Activated T-helper 1 cell treated with anti-CD3 and anti-CD28 coated beads, Interleukin-2, amount 50 U/mL, for 16 hours (primary cell): ENCODE measurements at places on chromosomes 1 and 21.

DNA sequence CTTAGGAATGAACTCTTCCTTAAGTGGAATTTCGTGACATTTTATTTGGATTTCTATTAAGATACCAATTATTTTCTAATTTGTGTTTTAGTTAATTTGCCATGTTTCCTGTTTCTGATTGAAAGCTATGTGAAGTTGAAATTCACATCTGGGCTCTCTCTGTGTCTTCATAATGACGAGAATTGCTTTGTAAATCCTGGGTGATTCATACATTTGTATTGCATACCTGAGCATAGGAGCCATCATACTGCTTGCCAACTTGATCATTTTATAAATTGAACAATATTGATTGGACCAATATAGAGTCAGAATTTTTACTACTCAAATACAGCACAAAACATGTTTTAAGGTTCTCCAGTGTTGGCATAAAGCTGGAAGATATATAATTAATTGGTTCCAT is 817.9 kb downstream of the BRINP3 start:
- DNase-seq = no peak

GRCh38 chr1:9654051-9654833 is 2.7 kb downstream of the PIK3CD start:
- DNase-seq = no peak

- no peak for DNase-seq
These were observed 36.0 kb downstream of the ELK4 start for GRCh38 chr1:205595861-205596260.

DNA sequence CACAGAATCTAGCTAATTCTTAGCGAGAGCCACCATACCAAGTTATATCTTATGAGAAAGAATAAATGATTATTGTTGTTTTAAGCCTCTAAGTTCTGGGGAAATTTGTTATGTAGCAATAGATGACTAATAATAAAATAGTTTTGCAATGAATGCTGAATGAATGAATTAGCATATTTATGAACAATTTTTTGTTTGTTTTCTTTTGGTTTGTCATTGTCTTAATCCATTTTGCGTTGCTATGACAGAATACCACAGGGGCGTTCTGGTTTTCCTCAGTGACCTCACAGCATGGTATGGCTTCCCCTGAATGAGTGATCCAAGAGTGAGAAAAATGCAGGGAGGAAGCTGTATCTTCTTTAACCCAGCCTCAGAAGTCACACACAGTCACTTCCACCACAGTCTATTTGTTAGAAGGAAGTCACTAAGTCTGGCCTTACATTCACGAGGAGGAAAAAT is 53.8 kb upstream of the HPDL start:
- no peak for DNase-seq

DNA sequence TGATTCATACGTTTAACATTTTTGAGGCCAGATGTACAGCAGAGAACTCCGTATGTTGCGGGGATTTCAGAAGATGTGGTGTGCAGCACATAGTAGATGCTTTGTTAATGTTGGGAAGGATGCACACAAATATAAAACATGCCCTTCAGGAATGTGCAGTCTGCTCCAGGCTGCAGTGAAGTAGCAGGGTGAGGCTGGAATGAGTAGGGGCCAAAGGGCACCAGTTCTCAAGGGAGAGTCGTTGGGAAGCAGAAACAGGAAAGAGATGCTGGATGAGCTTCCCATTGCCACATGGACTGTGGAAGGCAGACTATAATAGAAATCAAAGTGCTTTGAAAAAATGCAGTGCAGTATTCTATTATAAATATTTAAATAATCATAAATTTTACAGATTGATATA is 126.9 kb downstream of the NOS1AP start:
- DNase-seq = no peak
